ENCODE measurements at places on chromosomes 16 and 17.

DNA sequence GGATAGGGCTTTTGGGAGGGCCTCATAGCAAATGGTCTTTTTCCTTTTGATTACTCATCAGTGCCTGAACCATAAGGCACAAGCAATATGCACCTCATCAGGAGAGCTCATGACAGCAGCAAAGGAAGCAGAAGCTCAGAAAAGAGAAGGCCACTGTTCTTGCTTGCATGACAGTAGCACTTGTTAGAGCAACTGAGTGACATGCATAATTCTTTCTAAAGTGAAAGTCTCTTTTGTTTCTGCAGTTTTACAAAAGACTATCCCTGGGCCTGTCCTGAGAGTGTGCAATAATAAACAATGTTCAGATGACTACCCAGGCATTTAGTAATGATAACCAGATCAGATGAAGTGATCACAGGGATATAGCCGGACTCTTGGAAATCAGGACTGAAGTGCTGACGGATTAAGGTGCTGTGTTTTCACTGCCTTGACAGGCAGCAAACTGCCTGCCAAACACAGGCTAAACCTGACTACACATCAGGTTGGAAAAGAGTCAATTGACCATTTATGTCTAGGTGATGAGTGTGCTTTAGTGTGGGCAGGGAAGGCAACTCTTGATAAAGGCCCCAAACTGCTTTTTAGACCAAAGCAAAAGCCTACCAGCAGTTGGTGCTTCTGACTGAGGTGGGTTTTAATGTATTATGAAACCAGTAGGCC is 1860.3 kb downstream of the TP53TG3F start:
- DNase-seq: no peak

GRCh38 chr16:82783933-82784572 is 157.3 kb downstream of the CDH13 start:
- DNase-seq: no peak

GRCh38 chr16:56617212-56618085 is 8.1 kb upstream of the MT1E start:
- DNase-seq: peak; percentile 34

DNA sequence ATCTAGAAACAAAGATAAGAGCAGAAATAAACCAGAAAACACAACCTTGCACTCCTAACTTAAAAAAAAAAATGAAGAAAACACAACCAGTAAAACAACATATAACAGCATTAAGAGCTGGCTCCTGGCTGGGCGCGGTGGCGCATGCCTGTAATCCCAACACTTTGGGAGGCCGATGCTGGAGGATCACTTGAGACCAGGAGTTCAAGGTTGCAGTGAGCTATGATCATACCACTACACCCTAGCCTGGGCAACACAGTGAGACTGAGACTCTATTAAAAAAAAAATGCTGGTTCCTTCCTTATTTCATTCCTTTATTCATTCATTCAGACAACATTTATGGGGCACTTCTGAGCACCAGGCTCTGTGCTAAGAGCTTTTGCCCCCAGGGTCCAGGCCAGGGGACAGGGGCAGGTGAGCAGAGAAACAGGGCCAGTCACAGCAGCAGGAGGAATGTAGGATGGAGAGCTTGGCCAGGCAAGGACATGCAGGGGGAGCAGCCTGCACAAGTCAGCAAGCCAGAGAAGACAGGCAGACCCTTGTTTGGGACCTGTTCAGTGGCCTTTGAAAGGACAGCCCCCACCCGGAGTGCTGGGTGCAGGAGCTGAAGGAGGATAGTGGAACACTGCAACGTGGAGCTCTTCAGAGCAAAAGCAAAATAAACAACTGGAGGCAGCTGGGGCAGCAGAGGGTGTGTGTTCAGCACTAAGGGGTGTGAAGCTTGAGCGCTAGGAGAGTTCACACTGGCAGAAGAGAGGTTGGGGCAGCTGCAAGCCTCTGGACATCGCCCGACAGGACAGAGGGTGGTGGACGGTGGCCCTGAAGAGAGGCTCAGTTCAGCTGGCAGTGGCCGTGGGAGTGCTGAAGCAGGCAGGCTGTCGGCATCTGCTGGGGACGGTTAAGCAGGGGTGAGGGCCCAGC is 2.6 kb downstream of the STH start:
- DNase-seq: no peak

DNA sequence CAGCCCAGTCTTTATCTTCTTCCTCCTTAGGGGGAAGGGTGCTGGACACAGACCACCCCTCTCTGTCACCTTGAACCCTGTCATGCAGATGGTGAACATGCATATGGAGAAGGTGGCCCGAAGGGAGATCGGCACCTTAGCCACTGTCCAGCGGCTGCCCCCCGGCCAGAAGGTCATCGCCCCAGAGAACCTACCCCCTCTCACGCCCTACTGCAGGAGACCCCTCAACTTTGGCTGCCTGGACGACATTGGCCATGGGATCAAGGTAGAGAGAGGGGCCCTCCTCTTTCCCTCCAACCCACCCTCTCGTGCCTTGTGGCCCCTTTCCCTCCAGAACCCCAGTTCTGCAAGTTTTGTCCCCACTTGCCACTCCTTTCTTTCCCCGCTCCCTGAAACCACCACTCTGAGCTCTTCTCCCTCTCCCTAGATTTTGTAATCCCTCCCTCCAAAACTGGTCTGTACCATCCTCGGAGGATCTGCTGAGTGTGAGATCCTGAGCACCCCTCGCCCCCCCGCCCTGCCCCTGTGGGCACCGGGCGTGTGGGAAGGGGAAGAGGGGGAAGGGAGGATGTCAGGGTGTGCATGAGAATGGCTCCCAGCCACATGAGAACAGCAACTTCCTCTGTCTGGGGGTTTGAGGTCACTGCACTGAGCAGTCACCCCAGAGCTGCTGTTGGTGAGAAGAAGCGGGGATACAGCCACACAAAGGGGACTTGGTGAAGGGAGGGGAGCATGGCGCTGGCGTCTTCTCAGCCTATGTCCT is 7.3 kb downstream of the ABI3 start:
- peak; percentile 56 for DNase-seq

DNA sequence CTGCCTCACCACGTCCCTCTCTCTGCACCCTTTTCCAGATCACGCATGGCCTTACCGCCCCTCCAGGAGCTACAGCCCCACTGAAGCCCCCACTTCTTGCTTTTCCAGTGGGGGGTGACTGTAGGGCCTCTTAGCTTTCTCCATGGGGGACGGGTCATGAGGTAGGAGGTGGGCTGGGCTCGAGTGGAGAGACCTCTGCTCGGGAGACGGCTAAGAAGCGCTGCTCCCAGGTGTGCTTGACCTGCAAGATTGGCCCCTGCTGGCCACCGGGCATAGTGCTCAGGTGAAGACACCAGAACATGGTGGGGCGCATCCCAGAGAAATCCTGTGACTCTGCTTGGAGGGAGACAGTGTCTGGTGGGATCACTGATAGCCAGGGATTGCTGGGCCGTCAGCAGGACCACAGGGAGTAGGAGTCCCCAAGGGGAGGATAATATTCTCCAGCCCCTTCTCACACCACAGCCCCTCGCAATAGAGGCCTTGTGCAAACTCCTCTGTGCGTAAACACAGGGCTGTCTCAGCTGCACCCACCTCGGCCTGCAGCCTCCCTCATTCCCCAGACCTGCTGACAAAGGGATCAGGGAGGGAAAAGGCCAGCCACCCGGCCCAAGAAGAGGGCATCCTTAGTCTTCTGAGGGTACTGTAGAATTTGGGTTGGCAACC is 8.9 kb upstream of the GALK1 start:
- no peak for DNase-seq

GRCh38 chr17:9330141-9330540 is 245.5 kb downstream of the STX8 start:
- DNase-seq: no peak

- no peak for DNase-seq
These were observed 191.6 kb upstream of the GSE1 start for GRCh38 chr16:85421338-85422195.

DNA sequence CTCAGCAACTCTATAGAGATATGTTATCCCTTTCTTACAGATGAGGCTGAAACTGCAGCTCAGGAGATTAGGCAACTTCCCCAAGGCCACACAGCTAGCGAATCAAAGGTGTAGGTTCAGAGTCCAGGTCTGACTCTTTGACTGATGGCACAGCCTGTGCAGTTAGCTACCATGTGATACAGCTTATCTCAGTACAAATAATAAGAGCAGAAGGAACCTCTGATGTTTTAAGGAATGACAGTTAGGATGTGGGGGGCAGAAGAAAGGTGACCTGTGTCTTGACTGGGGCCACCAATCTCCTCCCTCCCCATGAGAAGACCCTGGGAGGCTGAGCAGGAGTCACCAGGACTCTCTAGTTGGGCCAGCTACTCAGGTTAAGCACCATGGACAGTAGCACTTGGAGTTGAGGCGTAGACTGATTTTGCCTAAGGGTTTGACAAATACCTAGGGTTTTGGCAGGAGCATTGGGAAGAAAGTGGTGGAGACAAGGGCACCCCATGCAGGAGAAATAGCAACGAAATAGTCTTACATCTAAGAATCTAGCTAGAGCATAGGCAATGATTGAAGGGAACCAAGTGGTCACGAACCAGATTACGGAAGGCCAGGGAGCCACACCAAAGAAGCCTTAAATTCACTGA is 22.8 kb upstream of the ACSM2B start:
- no peak for DNase-seq

DNA sequence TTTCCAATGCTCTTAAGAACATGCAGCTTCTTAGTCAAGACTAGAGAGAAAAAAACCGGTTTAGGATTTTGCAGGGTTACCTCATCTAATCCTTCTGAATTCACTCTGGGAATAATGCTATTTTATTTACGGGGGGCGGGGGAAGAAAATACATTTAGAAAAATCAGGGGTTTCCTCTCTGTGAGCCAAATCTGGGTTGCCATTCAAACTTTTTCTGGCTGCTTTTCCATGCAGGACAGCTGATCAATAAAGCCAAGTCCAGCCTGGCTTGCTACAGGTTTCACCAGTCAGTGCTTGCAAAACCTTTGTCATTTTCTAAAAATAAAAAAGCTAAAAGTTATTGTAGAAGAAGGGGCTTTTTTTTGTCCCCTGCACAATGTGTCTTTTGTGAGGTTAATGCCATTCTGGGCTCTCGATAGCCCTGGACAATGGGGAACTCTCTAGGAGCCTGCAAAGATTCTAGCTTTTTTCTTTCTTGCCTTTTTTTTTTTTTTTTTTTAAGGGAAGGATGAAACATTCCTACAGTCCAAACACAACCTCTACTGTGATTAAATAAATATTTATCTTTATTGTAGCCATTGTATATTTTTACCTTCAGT is 13.1 kb upstream of the ZFHX3 start:
- no peak for DNase-seq

- no peak for DNase-seq
These were observed 204.7 kb upstream of the CIBAR2 start for GRCh38 chr16:85316944-85317343.

DNA sequence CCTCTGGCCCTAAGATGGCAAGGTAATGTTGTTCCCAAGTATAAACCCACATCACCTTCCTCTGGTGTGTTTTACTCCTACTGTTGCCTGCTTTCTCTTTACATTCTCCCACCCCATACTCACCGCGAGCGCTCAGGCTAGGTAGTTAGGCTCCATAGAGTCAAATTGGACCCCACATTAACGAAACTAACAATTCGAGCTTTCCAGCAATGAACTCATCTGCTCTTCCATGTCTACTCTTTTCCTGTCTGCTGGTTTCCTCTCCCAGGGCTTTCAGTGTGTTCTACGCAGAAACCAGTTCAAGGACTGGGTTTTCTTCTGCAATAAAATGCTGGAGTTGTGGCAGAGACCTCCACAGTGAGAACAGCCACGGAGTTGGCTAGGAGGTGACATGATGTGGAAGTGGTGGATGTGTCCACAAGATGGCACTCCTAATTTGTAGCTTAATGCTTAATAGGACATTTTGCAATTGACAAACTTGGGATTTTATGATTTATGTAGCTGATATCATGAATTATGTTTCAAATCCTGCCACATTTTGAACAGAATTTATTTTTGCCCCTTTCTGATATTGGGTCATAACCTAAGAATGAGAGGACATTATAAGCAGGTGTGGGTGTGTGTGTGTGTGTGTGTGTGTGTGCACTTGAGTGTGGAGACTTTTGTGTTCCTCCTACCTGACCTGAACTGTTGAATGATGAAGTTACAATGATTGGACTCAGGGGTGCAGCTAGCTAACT is 2.2 kb upstream of the UQCRC2 start:
- DNase-seq: no peak

DNA sequence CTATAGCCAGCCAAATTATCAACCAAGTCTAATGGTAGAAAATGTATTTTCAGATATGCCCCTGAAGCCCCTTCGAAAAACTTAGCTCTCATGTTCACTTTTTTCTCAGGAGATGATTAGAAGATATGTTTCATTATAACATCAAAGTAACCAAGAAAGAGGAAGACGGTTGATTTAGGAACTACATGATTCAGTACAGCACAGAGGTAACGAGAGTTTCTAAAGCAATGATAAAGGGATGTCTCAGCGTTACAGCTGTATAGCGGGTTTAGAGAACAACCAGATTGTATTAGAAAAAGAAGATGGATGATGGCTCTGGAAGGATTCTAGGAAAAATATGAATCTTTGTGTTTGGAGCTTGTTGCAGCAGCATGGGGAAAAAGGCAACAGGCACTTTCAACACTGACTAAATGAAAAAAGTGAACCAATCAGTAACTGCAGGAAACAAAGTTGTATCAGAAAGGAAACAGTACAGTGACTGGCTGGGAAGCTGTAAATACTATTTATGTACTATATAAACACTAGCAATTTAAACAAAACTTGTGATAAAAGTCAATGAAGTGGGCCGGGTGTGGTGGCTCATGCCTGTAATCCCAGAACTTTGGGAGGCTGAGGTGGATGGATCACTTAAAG is 21.5 kb downstream of the MBTD1 start:
- DNase-seq: no peak

DNA sequence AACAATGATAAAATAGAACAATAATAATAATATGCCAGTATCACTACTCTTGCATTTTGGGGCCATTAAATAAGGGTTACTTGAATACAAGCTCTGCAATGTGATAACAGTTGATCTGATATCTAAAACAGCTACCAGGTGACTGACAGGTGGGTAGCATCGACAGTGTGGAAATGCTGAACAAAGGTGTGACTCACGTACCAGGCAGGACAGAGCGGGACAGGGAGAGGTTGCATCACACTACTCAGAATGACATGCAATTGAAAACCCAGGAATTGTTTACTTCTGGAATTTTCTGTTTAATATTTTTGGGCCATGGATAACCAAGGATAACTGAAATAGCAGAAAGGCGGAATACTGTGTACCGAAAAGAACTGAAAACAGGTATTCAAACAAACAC is 15.8 kb upstream of the ZNF19 start:
- no peak for DNase-seq
